ENCODE measurements at places on chromosomes 13 and 19. TPM values are rescaled to one million over a fixed set of nuclear protein-coding genes. Genes with fewer than 3 reads are reported as not detected.

Gene ACP5
- 27.5 TPM for total RNA-seq

Gene SOX1
- total RNA-seq = not detected

Gene PSG2
- not detected for total RNA-seq

Gene GPR183
- total RNA-seq = 41.4 TPM

Gene TPTE2
- total RNA-seq = 0.17 TPM

DNA sequence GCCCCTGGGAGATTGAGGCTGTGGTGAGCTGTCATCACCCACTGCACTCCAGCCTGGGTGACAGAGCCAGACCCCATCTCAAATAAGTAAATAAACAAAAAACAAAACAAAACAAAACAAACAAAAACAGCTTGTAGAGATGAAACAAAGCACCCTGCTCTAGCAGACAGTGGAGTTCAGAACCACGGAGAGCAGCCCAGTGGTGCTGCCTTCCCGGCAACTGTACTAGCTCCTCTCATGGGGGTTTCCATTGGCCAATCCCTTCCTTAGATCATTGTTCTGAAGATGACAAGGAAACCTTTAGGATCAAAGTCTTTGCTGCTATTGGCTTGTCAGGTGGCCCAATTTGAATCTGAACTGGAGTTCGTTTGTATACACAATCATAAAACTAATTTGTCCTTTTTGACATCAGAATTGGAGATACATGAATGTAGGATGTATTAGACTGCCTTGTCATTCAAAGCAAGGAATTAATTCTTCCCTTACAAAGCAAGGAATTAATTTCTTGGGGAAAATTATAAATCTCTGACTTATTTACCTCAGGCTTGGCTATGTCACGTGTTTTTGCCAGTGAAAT is 19.7 kb upstream of the SYCN start:
- H3K4me3 ChIP-seq = no peak overlapping the region
- H3K27me3 ChIP-seq = peaks cover 28% of the 10 kb centered on the region
- peak; percentile 49 for DNase-seq
- no peaks in the 10 kb centered on the region for H3K36me3 ChIP-seq
- H3K4me1 ChIP-seq = no peaks in the 10 kb centered on the region

DNA sequence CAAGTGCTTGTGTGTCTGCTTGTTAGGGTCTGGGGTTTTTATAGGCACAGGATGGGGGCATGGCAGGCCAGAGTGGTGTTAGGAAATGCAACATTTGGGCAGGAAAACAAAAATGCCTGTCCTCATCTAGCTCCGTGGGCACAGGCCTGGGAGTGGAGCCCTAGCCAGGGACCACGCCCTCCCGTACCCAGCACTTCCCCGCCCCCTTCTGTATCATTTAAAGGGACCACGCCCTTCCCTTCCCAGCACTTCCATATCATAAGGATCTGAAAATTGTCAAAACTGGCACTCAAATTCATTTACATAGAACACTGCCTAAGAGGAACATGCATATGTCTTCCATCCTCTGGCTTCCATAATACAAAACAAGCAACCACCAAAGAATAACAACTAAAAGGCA is 185.8 kb downstream of the B3GLCT start:
- H3K4me1 ChIP-seq = no peaks in the 10 kb centered on the region
- no peak for DNase-seq
- H3K27ac ChIP-seq = no peak overlapping the region
- H3K4me3 ChIP-seq = no peak overlapping the region
- no peaks in the 10 kb centered on the region for H3K36me3 ChIP-seq
- H3K27me3 ChIP-seq = peaks cover 10% of the 10 kb centered on the region

DNA sequence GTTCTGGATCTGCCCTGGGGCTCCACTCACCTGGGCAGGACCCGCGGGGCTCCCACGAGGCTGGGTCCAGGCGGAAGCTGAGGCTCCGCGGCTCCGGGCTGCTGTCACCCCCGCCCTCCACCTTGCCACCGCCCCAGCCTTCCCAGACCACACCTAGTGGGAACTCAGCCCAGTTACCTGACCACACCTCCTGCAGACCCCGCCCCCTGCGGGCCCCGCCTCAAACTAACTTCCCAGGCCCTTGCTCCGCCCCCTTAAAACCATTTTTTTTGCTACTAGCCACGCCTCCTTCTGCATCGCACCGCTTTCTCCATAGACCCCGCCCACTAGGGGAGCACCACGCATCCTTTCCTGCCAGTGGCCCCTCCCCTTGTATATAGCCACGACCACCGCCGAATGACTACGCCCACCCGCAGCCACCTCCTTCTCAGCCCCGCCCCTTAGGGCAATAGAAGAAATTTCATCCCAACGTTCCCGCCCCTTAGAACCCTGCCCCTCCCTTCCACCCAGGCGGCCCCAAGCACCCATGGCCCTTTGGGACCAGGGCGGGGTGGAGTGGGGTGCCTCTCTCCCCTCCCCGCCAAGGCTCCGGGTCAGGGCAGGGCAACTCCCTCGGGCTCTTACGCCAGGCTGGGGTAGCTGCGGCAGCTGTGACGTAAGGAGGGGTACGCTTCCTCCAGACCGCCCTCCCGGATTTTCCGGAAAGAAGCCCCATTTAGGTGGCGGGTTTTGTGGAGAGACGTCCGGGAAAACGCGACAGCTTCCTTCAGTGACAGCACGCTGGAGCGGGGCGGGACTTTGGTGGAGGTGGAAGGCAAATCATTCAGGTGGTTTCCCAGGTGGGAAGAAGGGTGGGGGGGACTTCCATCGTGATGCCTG is at the start of gene SH2D3A:
Gene SH2D3A, minus strand, starts transcription at position 79 of the 879 bp plus-strand sequence. CDS start 3,687 bp downstream, outside the sequence.
- DNase-seq = peak; percentile 97
- peak within 1 kb of the TSS; percentile 89 for H3K4me3 ChIP-seq
- H3K4me1 ChIP-seq = peaks cover 60% of the 10 kb centered on the region

GRCh38 chr19:45677351-45678230 is 9.6 kb downstream of the GIPR start:
- no peaks in the 10 kb centered on the region for H3K36me3 ChIP-seq
- peaks cover 22% of the 10 kb centered on the region for H3K4me1 ChIP-seq
- peak overlapping the region; percentile 72 for H3K4me3 ChIP-seq
- peak; percentile 80 for DNase-seq
- peaks cover 9% of the 10 kb centered on the region for H3K27me3 ChIP-seq

DNA sequence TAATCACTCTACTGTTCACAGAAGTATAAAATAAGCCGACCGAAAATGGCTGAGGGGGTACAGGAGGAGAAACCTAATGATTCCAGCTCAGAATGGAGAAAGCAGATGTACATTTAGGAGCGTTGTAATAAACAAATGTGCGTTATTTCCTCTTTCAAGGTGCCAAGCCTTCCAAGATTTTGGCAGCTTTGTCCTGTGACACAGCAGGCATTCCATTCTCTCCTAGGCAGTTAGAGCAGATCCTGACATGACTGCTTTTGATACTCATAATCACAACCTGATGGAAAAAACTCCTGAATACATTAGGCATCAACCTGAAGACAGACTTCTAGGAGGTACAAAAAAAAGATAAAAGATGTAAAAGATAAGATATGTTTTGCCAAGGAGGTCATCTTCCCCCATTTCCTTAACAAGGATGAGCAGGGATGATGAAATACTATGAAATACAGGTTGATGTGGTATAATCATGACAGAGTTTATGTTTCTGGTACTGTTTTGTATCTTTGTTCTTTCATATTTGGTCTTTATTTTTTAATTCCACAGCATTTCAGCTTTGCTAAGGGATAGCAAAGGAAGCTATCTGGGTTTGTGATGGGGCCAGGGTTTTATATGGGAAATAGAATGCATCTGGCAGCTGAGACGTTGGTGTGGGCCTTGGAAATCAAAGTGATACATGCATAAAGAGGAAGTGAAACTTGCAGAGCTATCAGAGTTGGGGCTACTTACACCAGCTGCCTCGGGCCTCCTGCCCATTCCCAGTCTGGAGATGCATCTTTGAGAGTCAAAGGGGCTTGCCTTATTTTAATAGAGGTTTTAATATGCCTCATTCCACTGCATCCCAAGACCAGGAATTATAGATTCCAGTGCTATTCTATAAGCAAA is 222.5 kb downstream of the OXGR1 start:
- H3K27me3 ChIP-seq = no peaks in the 10 kb centered on the region
- no peak for DNase-seq
- H3K36me3 ChIP-seq = no peaks in the 10 kb centered on the region
- no peak overlapping the region for H3K27ac ChIP-seq

GRCh38 chr19:32322541-32322940 is 22.9 kb upstream of the ZNF507 start:
- H3K36me3 ChIP-seq = no peaks in the 10 kb centered on the region
- no peaks in the 10 kb centered on the region for H3K4me1 ChIP-seq
- no peak overlapping the region for H3K27ac ChIP-seq
- no peak overlapping the region for H3K4me3 ChIP-seq

- no peaks in the 10 kb centered on the region for H3K27me3 ChIP-seq
- no peak overlapping the region for H3K4me3 ChIP-seq
- peaks cover 43% of the 10 kb centered on the region for H3K4me1 ChIP-seq
- peaks cover 12% of the 10 kb centered on the region for H3K36me3 ChIP-seq
Measured at GRCh38 chr13:108225440-108225839, 7.2 kb downstream of the ABHD13 start.

GRCh38 chr13:32310134-32310706 is 4.9 kb downstream of the ZAR1L start:
- peaks cover 30% of the 10 kb centered on the region for H3K4me1 ChIP-seq
- H3K27ac ChIP-seq = no peak overlapping the region
- no peak overlapping the region for H3K4me3 ChIP-seq
- H3K36me3 ChIP-seq = no peaks in the 10 kb centered on the region
- DNase-seq = peak; percentile 46

DNA sequence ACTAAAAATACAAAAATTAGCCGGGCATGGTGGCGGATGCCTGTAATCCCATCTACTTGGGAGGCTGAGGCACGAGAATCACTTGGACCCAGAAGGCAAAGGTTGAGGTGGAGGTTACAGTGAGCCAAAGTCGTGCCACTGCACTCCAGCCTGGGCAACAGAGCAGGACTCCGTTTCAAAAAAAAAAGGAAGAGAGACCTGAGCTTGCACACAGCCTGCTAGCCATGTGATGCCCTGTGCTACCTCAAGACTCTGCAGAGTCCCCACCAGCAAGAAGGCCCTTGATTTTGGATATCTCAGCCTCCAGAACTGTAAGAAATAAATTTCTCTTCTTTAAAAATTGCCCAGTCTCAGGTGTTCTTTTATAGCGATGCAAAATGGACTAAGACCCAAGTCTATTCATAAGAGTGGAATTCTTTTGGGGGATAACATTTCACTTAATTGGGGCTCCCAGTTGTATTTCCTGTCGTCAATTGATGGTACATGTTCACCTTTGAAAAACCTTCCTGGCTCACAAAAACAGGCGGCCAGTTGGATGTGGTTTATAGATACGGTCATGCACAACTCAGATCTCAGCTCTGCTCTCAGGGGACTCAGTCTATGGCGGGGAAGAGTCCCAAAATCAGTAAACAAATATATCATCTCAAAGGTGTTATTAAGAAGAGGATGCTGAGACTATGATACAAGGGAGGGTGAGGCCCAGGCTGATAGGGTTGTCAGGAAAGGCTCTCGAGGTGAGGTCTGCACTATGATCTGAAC is 2.4 kb upstream of the CHERP start:
- H3K36me3 ChIP-seq = peaks cover 22% of the 10 kb centered on the region
- no peak for DNase-seq
- H3K4me3 ChIP-seq = peak overlapping the region; percentile 0
- H3K27ac ChIP-seq = peak overlapping the region; percentile 10

- peaks cover 3% of the 10 kb centered on the region for H3K36me3 ChIP-seq
- H3K27me3 ChIP-seq = no peaks in the 10 kb centered on the region
- no peak overlapping the region for H3K4me3 ChIP-seq
- no peak for DNase-seq
- H3K27ac ChIP-seq = no peak overlapping the region
Measured at GRCh38 chr13:49098198-49098597, 121.9 kb upstream of the MLNR start.

- peaks cover 47% of the 10 kb centered on the region for H3K4me1 ChIP-seq
- H3K4me3 ChIP-seq = no peak overlapping the region
- no peak overlapping the region for H3K27ac ChIP-seq
- H3K36me3 ChIP-seq = peaks cover 22% of the 10 kb centered on the region
- H3K27me3 ChIP-seq = no peaks in the 10 kb centered on the region
- no peak for DNase-seq
Measured at GRCh38 chr13:27133889-27134288, 37.7 kb downstream of the USP12 start.

DNA sequence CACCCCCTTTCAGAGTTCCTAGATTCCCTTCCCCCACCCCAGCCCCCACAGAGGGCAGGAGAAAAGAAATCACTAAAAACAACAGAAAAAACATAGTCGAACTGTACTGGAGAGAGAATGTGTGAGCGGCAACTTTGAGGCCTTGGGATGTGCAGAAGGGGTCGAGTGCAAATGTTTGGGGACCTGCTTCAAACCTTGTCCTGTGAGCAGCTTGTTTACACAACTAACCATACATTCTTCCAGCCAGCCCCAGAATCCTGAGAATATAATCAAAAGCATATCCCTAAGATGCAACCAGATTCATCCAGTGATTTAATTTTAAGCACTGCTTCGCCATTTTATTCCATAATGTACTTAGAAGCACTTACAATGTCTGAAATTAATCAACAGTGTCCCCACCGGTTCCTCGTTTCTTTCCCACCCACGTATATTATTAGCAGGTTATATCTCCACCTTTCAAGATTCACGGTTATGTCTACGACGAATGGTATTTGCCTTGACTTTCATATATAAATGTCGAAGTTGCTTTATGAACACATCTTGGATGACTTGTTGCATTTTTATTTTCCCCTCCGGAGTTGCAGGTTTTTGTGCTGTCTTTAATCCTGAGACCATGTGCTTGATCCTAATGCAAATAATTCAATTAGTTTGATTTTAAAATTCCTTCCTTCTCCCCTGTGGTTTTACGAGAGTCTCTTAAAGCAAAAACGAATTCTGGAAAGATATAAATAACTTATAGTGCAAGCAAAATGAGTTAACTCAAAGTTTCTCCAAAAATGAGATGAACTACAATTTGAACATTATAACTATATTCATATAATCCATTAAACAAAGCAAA is 107.6 kb downstream of the ZIC5 start:
- peaks cover 6% of the 10 kb centered on the region for H3K27me3 ChIP-seq
- no peak overlapping the region for H3K4me3 ChIP-seq
- H3K27ac ChIP-seq = no peak overlapping the region
- no peaks in the 10 kb centered on the region for H3K36me3 ChIP-seq
- H3K4me1 ChIP-seq = peaks cover 10% of the 10 kb centered on the region

DNA sequence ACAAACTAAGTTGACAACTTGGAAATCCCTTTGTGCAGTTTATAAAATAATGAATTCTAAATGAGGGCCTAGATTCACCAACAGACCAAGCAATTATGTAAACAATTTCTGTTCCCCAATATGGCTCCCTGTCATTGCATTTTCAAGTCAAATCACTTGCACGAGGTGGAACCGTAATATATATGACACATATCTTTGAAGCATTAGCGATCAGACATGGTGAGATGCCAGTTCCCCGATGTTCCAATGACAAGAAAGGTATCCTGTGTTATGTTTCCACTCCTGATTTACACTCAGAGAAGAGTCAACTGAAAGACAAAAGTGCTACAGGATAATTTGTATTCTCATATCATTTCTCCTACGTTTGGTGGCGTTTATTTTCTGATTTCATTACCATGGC is 108.5 kb upstream of the TDRD3 start:
- H3K4me3 ChIP-seq = no peak overlapping the region
- no peak overlapping the region for H3K27ac ChIP-seq
- peaks cover 2% of the 10 kb centered on the region for H3K27me3 ChIP-seq
- H3K36me3 ChIP-seq = no peaks in the 10 kb centered on the region
- no peaks in the 10 kb centered on the region for H3K4me1 ChIP-seq

GRCh38 chr13:50901701-50902100 is 7.9 kb upstream of the RNASEH2B start:
- H3K4me1 ChIP-seq = peaks cover 2% of the 10 kb centered on the region
- DNase-seq = no peak
- H3K36me3 ChIP-seq = peaks cover 12% of the 10 kb centered on the region
- H3K27ac ChIP-seq = no peak overlapping the region
